ENCODE measurements at places on chromosomes 5 and 9.

DNA sequence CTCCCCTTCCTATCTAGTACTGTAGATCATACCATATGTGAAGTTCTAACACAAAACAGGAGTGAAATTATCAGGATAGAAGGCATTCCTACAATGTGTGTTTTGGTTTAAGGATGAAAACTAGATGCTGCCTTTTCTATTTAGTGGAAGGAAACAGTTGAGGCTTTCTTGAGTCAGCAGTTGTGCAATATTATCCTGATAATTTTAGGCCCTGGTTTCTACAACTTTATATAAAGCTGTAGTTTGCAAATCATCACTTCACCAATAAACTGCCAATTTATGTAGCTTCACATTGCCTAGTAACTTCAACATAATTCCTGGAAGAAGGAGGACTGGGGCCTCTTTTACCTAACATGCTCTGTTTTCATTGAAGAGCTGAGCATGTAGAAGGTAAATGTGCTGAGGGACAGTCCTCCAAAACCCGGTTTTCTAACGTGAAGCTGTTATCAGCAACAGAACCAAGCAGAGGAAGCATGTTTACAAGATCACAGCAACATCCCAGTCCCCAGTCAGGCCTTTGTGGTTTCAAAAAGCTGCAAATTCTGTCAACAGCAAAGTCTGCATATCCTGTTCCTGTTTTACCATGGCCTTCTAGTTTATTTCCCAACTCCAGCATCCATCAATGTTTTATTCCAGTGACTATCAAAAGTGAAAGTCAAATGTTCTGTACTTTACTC is 513.4 kb upstream of the MEF2C start:
- DNase-seq, result no peak

- DNase-seq, result no peak
These were observed 12.8 kb upstream of the VAV2 start for GRCh38 chr9:134004881-134005280.

- no peak for DNase-seq
These were observed 673.1 kb upstream of the KLF4 start for GRCh38 chr9:108162664-108163063.

DNA sequence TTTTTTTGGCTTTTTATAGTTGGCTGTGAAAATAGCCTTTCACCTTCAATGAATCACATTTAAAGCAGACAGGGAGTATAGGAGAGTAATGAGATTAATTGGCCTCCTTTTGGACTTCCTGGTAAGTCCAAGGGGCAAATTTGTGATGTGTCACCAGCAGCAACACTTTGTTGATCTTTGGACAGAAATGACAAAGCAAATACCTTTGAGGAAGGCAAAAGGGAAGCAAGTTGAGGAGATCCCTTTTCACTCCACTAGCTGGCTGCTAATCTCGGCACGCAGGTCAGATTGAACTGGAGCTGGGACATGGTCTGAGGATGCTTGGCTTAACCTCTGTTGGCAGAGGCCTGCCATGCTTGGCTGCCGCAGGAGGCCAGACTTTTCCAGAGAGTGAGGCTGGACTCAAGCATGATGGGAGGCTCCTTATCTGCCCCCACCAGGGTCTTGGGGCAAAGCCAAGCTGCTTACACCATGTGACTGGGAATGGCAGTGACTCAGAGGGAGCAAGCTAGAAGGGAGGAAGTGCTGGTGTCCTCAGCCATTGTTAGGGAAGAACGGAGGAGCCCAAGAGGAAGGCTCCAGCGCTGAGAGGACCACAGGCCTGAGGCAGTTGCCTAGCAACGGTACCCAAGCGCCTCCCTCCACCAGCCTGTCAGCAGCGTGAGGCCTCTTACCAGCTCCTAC is 174.5 kb upstream of the MAP1B start:
- DNase-seq, result no peak

Measured in activated naive CD4-positive, alpha-beta T cell (primary cell).